ENCODE measurements at places on chromosomes 2 and 18. TPM values are rescaled to one million over a fixed set of nuclear protein-coding genes. Genes with fewer than 3 reads are reported as not detected.

M1AP gene
- not detected for total RNA-seq

OSBPL6 gene
- total RNA-seq = 3.4 TPM

SAG gene
- not detected for total RNA-seq

IL1RN gene
- total RNA-seq = 0.46 TPM

PKDCC gene
- total RNA-seq = 277 TPM

UPP2 gene
- total RNA-seq = not detected

GRCh38 chr2:155633887-155634570, 698.5 kb downstream of the NR4A2 start:
- no peak for ATAC-seq

- ATAC-seq = no peak
Observed at GRCh38 chr2:88095022-88095421, 27.4 kb downstream of the SMYD1 start.

GRCh38 chr2:149579972-149580882, 7.3 kb downstream of the MMADHC start:
- no peak for ATAC-seq

DNA sequence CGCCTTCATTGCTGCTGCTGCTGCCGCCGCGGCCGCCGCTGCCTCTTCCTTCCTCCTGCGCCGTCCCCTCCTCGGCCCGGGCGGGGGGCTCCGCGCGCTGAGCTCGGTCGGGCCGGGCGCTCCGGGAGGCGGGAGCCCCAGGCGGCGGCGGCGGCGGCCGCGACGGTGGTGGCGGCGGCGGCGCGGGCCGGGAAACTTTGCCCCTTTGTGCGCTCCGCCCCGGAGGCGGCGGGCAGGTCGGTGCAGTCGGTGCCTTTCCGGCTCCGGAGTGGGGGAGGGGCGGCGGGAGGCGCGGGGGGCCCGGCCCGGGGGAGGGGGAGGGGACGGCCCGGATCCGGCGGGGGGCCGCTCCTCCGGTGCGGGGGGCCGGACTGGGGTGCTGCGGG, 205 bp downstream of the TET3 start:
- peak; percentile 44 for ATAC-seq

DNA sequence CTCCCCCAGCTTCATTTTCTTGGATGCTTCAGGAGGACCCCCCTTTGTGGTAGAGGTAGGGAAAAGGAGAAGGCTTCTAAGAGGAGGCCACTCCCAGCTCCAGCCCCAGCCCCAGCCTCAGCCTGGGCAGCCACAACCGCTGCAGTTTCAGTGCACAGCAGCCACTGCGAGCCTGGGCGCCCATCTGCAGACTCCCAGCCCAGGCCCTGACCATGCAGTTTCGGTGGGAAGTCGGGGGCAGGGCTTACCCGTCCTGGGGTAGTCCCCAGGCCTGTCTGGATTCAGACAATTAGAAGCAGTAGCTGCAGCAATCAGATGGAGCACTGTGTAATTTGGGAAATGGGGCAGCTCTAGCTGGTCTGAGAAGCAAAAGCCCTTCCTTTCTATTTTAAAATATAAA, 28.6 kb downstream of the ITM2C start:
- no peak for ATAC-seq

DNA sequence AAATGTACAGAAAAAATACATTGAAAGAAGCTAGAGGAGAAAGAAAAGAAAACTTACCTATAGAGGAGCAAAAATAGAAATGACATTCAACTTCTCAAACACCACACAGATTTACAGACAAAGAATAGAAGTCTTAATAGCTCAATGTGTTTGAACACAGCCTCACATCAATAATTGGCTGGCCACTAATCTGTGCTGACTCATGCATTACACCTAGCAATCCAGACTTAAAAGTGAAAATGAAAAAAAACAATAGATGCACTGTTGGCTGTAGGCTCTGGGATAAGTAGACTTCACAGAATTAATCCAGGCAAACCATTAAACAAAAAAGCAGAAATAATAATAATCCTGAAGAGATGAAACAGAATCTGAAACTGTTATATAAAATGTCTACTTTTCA, 961.3 kb upstream of the CELF4 start:
- ATAC-seq = no peak

DNA sequence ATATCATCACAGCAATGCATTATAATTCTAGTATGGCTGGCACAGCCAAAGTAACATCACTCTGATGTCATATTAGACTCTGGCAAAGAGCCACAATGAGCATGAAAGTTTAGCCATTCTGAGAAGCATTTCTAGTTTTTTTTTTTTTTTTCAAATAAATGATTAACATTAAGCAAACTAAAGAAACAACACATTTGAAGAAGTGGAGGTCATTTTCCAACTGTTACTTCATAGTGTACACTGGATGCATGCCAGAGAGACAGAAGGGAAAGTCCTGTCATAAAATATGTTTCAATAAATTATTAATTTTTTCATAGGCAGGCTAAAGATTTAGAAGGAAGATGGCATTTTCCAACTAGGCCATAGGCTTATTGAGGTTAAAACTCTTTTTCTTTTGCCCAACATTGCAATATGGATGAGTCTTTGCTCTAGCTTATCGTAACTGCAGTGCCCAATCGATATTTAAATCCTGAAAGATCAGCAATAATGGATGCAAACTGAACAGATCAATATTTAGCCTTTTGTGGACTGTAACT, 1630.4 kb upstream of the ACVR2A start:
- no peak for ATAC-seq

- no peak for ATAC-seq
Observed at GRCh38 chr18:79275992-79276391, 119.7 kb upstream of the NFATC1 start.

- no peak for ATAC-seq
Observed at GRCh38 chr2:142987044-142987443, 109.6 kb downstream of the KYNU start.

GRCh38 chr2:19709553-19709952, 192.2 kb downstream of the TTC32 start:
- no peak for ATAC-seq

GRCh38 chr18:79604205-79604912, 75.2 kb upstream of the CTDP1 start:
- no peak for ATAC-seq

GRCh38 chr2:168009900-168010299, 237.5 kb downstream of the STK39 start:
- no peak for ATAC-seq

DNA sequence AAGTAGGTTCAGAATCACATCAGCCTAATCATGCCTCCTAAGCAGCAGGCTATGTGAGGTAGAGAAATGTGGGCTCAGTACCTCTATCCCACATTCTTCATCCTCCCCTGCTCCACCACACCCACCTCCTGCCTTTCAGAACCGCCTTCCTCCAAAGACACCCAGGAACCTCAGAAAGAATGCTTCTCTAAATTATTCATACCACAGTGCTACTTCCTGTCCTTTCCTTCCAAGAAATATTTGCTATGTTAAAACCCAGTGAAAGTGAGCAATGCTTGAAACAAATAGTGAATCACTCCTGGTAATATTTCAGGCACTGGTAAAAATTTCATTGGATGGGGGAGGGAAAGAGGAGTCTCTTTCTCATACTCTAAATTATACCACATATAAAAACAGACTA, 24.0 kb upstream of the CREB1 start:
- peak; percentile 39 for ATAC-seq

- ATAC-seq = no peak
Observed at GRCh38 chr18:78624646-78625279, 354.9 kb upstream of the SALL3 start.

DNA sequence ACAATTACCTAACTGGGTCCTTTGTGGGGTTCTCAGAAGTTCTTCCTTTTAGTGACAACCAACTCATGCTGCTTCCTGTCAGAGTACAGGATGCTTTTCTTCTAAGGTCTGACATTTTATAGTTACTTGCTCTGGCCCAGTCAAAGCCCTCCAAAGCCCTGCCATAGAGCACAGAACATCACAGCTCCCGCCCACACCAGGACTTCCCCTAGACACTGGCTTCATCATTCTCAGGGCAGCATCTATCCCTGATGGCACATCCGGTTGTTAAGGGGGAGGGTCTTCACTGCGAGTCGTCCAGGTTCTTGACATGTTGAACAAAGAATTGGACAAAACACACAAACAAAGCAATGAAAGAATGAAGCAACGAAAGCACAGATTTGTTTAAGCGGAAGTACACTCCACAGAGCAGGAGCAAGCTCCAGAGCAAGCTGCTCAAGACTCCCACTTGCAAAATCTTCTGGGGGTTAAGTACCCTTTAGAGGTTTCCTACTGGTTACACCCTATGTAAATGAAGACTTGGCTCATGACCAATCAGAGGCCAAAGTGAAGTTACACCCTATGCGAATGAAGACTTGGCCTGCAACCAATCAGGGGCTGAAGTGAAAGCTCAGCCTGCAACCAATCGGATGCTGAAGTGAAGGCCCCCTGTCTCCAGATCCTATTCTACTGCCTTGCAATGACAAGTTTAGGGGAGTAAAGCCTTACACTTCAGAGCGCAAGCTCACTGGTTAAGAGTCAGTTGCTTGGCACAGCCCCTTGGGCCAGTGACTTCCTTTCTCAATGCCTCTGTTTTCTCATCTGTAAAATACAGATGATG, 79.0 kb downstream of the HDAC4 start:
- no peak for ATAC-seq

GRCh38 chr2:10140841-10141610, 18.5 kb downstream of the RRM2 start:
- no peak for ATAC-seq

GRCh38 chr2:234765279-234765678, 186.5 kb upstream of the SH3BP4 start:
- ATAC-seq = no peak

GRCh38 chr2:124933883-124934282, 908.8 kb downstream of the CNTNAP5 start:
- no peak for ATAC-seq

DNA sequence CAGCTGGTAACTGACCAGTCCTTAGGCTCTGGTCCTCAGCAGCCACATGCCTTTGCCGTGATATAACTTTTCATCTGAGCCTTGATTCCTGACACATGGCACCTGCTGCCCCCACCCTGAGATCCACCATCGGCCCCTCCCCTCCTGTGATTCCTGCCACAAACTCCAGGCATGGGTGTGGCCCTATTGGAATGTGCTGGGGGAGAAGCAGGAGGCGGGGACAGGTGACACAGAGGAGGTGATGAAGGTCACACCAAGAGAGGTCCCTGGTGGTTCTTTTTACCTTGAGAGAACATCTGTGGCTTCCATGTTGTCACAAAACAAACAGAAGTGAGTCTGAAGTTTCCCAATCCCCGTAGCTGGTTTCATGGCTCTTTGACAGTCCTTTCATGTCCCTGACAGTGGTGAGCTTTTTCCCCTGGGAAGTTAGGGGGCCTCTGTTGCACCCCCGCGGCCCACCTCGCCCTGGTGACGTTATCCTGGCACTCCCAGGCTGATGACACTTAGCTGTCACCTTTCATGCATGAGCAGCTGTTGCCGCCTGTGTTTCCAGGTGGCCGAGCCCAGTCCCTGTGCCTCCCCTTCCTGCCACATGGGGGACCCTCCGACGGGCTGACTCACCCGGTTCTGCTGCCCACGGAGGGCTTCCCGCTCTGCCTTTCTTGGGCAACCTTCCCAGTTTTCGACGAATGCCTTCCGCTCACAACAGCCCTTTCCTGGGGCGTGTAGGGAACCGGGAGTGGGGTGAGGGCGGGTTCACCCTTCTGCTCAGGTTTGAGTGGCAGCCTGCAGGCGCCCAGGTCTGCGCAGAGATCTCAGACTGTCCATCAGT, 66.3 kb upstream of the GLI2 start:
- peak; percentile 22 for ATAC-seq

- ATAC-seq = no peak
Observed at GRCh38 chr18:29588446-29589100, 1411.6 kb upstream of the CDH2 start.
